Activated naive CD4-positive, alpha-beta T cell treated with anti-CD3 and anti-CD28 coated beads, Interleukin-2, amount 50 U/mL, for 72 hours (primary cell): ENCODE measurements at places on chromosomes 12 and 14.

GRCh38 chr12:85155791-85156190 is 119.6 kb downstream of the LRRIQ1 start:
- DNase-seq, result no peak

DNA sequence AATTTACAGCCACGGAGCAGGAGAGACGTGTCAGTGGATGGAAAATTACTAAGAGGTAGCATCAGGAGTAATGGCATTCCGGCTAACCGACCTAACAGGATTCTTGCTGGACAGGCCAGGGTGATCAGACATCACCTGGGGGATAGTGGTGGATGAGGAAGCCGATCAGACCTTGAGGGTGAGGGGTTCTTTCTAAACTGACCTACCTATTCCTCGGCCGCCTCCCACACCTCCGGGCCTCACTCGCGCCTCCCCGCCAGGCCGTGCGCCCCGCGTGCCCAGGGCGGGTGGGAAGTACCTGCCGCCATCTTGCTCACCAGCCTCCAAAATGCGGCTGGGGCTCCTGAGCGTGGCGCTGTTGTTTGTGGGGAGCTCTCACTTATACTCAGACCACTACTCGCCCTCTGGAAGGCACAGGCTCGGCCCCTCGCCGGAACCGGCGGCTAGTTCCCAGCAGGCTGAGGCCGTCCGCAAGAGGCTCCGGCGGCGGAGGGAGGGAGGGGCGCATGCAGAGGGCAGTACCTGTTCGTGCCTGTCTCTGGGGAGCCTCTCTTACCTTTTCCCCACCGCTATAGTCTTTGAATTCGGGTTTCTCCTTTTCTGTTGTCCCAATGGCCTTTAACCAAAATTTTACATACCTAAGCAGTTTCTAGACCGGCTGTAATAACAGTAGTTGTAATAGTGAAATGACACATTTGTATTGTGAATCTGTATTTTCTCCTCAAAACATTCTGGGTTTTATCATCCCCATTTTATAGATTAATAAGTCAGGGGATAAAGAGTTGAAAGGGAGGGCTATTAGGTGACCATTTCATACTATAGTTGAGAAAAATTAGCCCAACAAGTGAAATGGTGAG is at the start of gene TMPRSS12:
TMPRSS12 (plus strand) TSS at position 290 of the 857 bp plus-strand sequence; CDS start at position 329, 39 bp downstream.
- DNase-seq, result no peak

DNA sequence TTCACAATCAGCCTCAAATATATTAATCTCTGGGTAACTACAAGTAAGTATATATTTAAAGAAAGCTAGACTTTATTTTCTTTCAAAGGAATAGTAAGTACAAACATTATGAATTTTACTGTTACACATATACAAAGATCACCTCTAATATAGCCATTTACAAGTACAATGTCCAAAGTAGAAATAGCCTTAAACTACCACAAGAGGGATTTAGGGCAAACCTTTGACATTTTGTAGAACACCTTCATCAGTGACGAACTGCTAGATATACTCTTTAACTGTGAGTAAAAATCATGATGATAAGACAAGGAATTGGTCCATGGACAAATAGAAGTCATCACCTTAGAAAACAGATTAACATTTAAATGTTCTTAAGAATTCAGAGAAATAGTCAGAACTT is 69.8 kb downstream of the CNTN1 start:
- DNase-seq, result no peak

GRCh38 chr14:36510078-36510799 is 9.8 kb downstream of the NKX2-1 start:
- DNase-seq, result no peak

DNA sequence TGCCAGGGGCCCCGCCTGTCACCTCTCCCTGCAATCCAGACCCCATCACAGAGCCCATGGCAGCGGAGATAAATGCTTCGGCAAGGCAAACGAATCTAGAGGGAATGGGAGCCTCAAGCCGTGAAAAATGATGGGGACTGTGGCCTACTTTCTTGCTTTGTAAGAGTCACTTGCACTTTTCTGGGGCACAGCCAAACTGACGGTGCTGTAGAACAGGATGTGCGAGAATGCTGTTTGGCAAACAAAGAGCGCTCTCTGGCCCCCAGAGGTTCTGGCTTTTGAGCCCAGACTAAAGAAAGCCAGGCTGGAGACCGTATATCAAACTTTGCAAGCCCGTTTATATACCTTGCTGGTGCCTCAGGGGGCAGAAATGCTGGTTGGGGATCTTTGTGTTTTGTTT is 108.7 kb downstream of the CACNA1C start:
- DNase-seq, result no peak

GRCh38 chr14:65392296-65392695 is 20.2 kb upstream of the FUT8 start:
- DNase-seq, result no peak
